ENCODE measurements at places on chromosomes 11 and 22. TPM values are rescaled to one million over a fixed set of nuclear protein-coding genes. Genes with fewer than 3 reads are reported as not detected.

DNA sequence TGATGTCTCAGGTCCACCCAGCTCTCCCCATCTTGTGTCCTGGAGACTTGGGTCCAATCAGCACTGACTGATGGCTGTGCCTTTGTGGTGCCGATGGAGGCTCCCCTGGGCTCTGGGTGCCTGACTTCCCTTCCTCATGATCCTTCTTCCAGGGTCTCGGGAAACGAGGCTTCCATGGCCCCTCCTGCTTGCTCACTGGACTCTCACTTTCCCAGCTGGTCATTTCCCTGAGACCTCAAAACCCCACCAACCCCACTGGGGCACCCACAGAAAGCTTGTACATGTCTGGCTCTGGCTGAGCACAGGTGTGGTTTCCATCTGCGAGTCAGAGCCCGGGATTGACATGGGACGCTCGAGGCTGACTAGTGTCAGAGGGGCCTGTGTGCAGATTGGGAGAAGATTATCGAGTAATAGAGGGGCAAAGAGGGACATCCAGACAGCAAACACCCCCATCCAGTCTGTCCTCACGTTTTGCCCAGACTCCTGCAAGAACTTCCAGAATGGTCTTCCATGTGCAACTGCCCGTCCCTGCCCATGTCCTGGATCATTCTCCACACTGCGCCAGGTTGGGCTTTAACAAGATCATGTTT is 15.1 kb downstream of the APOL1 start:
- DNase-seq = no peak

GRCh38 chr11:124394408-124394807 is 4.4 kb downstream of the OR8B3 start:
- no peak for DNase-seq

- no peak for DNase-seq
Observed at GRCh38 chr11:92473736-92474135, 249.1 kb downstream of the FAT3 start.

DNA sequence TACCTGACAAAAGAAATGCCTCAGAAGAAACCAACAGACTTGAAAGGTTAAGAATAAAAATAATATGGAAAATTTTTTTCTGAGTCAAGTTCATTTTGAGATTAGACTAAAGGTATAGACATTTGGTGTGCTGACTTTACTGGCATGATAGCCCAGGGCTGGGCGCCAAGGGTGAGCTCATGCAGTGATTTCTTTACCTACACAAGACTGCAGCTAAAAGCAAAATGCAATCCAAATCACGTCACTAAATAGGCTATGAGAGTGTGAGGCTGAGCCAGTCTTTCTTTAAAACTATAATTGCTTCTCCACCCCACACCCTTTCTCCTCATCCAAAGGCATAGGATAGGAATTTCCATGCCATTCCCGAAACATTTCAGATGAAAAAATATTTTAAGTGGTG is 196.5 kb downstream of the FAM76B start:
- peak; percentile 63 for DNase-seq

DNA sequence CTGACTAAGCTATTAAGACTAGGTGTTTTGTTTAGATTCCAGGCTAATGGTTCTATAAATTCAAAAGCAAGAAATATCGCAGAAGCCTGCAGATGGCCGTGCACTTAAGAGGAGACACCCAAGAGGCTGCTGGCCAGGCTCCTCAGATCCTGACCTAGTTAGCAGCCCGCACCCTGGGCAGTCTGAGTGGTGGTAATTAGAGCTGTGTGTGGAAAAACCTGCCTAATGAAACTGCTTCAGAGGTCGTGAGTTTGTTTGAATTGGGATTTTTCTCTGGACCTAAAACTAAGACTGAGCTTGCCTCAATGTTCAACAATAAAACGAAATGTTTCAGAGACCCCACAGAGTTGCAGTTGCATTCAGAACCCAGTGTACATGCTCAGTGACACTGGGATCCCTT is 627.7 kb downstream of the OPCML start:
- DNase-seq = no peak

DNA sequence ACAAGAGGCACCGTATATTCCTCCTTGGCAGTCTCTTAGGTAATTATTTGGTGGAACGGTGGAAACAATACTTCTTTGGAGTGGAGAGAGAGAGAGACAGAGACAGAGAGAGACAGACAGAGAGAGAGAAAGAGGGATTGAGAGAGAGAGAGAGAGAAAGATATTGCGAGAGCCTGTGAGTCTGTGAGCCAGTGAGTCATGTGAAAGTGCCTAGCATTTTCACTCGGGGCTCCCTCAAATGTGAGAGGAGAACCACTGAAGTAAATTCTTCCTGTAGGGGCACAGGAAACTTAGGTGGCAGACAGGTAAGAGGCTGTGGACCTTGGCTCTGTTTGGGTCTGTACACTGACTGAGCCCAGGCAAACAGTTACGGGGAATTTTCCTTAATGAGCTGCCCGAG is 31.6 kb upstream of the SNX19 start:
- no peak for DNase-seq

GRCh38 chr22:45756558-45756957 is 84.9 kb downstream of the ATXN10 start:
- no peak for DNase-seq

GRCh38 chr22:43216738-43217137 is 29.8 kb upstream of the TTLL12 start:
- no peak for DNase-seq

- peak; percentile 64 for DNase-seq
Observed at GRCh38 chr11:1546536-1547466, 25.3 kb downstream of the DUSP8 start.

DNA sequence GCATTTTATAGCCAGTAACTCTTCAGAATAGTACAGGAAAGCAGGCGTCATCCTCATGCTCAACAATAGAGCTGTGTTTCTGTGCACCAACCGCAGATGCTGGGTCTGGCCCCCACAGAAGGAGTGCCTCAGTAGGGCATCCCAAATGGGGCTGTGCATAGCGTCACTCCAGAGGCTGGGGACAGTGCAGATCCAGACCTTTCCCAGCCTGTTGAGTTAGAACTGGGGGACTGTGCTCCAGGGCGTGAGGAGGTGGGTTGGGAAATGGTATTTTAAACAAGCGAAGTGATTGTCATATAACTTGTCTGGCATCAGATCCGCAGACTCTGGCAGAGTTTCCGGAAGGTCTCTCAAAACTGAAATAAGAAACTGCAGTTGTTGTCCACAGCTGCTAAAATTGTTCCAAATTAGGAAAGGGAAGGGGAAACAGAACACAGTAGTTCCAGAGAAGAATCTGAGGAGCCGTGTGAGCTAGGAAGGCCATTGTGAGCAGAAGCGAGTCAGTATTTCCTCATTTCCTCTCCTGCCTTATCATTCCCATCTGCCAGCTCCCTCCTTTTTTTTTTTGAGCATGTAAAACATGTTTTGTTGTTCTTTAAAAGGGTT is 52.2 kb downstream of the JAM3 start:
- no peak for DNase-seq

DNA sequence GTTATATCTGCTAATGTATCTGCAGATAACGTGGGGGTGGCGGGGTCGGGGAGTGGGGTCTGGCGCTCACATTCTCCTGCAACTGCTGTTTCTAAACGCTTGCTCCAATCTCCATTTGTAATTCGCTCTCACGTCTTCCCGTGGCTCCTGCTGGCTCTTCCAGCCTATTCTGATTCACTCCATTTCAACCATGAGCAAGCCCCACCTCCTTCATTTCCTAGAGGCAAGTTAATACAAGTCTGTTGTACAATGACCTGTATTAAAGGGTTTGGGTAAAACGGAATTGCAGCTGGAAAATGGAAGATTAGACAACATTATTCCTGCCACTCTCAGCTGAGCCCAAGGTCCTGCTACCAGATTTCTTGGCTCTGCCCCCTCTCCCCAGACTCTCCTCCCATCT is 132.3 kb downstream of the CSNK2A3 start:
- DNase-seq = no peak

DNA sequence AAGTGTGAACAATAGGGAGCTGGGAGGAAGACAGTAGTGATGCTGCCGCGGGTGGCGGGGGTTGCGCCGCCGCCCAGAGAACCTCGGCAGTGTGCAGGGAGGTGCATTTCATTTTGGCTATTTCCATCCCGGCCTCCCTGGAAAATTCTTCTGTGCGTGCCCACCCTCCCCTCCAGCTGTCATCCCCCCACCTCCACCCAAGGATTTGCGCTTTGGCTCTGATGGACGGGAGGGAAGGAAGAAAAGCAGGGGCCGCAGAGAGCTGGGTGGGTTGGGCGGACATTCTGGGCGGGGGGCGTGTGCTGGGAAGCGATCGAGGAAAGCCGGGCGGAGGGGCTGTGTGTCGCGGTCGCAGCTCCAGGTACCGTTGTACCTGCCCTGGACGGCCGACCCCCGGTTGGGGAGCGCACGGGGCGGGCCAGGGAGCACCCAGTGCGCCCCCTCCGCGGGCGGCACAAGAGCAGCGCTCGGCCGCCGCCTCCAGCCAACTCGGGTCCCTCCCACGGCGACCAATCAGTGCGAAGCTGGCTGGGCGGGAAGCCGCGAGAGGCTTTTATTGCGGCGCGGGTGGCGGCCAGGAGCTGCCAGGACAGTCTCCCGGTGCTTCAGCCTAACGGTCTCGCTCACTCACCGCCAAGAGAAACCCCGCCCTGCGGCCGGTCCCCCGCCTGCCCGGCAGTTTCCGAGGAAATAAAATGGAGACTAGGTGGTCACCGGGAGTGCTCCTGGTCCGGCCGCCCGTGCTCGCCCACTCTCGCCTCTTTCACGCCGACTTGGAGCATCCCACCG is 1.6 kb downstream of the NCAM1 start:
- DNase-seq = peak; percentile 87

DNA sequence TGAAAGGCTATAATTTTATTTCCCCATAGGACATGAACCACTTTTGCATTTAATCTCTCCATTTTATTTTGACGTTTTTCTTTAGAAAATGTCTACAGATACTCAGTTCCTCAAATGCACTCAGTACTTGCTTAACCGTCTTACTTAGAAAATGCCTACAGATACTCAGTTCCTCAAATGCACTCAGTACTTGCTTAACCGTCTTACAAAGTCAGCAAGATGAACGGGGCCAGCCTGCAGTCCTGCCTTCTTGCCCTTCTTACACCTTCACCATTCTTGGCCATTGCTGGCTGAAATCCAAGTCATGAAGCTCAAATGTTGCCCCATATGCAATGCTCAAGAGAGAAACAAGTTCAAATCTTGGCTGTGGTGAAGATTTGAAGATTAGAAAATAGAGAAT is 34.1 kb downstream of the CSNK2A3 start:
- DNase-seq = no peak

- DNase-seq = peak; percentile 63
Observed at GRCh38 chr11:30012346-30012745, 4.5 kb downstream of the KCNA4 start.

- DNase-seq = peak; percentile 75
Observed at GRCh38 chr11:66546368-66546965, at the start of gene ACTN3. ACTN3 (plus strand) TSS chr11:66546903; CDS start chr11:66546938, 35 bp downstream.

GRCh38 chr11:73270016-73270854 is 1.9 kb upstream of the P2RY6 start:
- peak; percentile 39 for DNase-seq

- no peak for DNase-seq
Observed at GRCh38 chr11:87425391-87425790, 387.7 kb downstream of the TMEM135 start.

- peak; percentile 22 for DNase-seq
Observed at GRCh38 chr11:4455419-4455818, 6.3 kb downstream of the OR52K2 start.

Gene MFRP
- not detected for total RNA-seq

Gene OR5B21
- total RNA-seq = not detected

Gene SC5D
- 24.4 TPM for total RNA-seq
